ENCODE measurements at places on chromosomes 1 and 21.

DNA sequence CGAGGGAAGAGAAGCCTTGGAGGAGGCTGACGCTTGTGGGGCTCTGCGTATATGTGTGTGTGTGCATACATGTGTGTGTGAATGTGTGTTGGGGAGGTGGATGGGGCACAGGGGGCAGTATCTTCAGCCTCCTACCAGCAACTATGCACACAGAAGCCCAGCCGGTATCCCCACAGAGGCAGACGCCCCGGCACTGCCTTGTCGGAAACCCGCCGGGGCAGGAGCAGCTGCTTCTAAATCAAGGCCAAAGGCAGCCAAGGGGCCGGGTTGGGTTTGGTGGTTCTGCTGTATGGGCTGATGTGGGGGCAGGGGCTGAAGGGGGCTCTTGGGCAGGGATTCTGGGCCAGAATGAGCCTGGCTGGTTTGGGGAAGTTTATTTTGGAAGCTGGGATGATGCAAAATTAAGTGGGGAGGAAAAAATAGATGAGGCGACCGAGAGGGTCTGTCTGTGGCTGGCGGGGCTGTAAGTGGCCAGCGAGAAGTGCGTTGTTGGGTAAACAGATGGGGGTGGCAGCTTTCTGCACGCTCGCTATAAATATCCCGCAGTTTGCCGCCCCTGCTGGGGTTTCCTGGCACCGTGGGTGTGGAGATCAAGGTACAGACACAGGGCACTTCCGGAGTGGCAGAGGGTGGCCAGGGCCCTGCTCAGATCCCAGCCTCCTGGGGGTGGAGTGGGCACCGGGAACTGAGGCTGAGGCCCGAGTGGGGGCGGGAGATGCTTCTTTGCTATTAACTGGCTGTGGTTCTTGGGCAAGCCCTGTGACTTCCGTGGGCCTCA is 11.0 kb upstream of the WNT4 start:
- no peak for DNase-seq

- no peak for DNase-seq
Observed at GRCh38 chr1:230618537-230618936, 23.7 kb upstream of the COG2 start.

DNA sequence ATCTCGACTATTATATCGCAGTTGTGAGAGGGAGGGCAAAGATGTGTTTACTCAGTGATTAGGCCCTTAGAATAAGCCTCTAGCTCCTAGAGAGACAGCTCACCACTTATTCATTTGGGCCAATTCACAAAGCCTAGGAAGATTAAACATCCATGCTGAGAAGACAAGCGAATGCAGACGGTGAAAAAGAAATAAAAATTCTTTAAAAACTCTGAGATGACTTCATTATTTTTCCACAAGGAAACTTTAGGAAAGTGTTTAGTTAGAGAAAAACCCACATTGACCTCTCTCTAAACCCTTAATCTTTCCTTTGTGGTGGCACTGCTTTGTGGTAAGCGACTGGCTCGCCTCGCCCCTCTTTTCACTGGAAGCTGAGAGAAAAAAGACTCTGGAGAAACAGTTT is 146.8 kb upstream of the DMRTA2 start:
- DNase-seq: no peak

GRCh38 chr1:24996983-24997893 is 67.2 kb upstream of the RUNX3 start:
- no peak for DNase-seq

DNA sequence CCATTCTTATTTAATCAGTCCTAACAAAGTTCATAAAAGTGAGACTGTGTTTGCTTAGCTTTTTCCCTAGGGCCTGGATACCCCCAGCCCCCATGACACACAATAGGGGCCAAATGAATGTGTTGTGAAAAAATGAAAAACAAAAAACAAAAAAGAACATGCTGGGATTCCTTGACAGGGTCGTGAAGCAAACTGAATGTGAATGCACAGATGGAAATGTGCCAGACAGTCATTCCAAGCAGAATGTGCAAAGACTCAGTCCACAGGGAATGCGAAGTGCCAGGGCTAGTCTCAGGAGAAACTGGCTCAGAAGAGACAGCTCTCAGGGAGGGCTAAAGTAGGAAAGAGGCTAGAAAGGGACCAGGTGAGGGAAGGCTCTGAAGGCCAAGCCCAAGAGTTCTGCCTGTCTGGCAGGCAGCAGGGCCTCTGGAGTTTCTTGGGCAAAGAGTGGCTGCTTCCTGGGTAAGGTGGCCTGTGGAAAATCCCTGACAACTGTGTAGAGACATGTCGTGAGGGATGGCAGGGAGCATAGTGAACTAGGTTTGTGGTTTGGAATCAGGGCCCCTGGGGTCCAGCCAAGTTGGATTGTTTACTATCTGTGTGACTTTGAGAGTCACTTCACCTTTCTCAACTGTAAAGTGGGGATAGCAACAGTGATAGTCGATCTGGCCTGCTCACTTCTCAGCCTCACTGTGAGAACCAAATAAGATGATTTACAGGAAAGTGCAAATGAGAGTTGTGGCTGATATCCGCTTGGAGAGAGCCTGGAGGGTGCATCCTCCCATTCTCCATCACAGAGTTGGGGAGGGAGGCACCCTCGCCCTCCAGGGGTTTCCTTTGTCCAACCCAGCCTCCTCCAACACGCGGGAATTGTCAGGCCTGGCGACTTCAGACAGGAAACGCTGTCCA is 1.2 kb upstream of the ADAM15 start:
- DNase-seq: no peak

GRCh38 chr1:94236630-94237290 is 624 bp downstream of the ARHGAP29 start:
- peak; percentile 29 for DNase-seq

GRCh38 chr1:6490181-6491080 is 1.0 kb downstream of the PLEKHG5 start:
- DNase-seq: peak; percentile 81

DNA sequence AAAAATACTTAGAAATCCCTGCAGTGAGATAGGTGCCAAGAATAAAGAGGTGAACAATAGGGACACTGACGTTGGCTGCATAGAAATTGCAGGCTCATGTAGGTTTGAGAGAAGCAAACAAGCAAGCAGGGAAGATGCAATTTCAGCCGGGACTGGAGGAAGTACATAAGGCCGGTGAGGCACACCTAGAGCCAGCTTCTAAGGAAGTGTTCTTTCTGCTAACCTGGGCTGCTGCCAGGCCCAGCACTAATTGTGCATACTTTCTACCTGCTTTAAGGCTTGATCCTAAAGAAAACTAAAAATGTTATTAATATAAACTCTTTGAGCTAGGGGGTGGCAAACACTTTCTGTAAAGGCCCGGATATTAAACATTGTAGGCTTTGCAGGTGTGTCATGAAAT is 71.0 kb downstream of the LMO4 start:
- no peak for DNase-seq

GRCh38 chr1:116107371-116107770 is 3.8 kb upstream of the MAB21L3 start:
- no peak for DNase-seq

GRCh38 chr1:40802742-40803113 is 19.1 kb downstream of the KCNQ4 start:
- DNase-seq: no peak

GRCh38 chr1:173017792-173018191 is 32.9 kb downstream of the TNFSF18 start:
- DNase-seq: no peak
